DMS79 treated with DMSO at 0.1 percent for 48 hours (cell line): ENCODE measurements at places on chromosomes 3 and 15.
A peak's percentile ranks its signal among the peaks of the same experiment; 100 is the strongest.

- no peak for DNase-seq
Measured at GRCh38 chr3:65837604-65838003, 201.1 kb downstream of the MAGI1 start.

- no peak for DNase-seq
Measured at GRCh38 chr15:33262306-33262705, 48.5 kb upstream of the RYR3 start.

- no peak for DNase-seq
Measured at GRCh38 chr3:21979706-21980105, 228.7 kb upstream of the ZNF385D start.

- no peak for DNase-seq
Measured at GRCh38 chr15:31517711-31518110, 191.1 kb downstream of the KLF13 start.

DNA sequence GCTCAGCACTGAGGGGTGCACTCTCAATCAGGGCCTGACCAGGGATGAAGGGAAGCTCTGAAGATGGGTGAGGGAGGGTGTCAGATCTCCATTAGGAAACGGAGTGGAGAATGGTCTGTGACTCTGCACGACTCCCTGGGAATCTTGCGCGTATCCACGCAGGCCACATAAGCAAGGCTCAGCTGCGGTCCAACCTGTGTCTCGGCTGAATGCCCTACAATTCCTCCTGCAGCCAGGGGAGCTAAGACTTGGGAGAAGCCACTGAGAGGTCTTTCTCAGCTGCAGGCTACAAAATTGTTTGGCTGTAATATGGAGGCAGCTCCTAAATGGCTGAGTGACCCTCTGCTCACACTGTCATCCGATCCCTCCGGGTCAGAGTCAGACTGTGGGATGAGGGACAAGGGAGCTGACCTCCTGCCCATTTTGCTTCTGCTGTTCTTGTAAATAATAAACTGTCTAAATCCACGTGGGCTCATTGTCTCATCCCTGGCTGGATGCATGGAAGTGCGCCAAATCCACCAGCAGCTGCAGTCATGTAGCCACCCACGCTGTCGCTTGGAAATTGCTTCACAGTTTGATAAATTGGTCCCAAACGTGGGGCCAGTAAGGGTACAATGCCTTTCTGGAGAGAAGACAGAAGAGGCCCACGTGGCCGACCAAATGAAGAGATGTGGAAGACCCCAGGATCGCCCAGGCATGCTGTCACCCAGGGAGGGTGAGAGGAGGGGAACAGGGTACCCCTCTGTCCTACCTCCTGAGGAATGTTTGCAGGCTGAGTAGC lies 30.5 kb downstream of the ALS2CL start:
- DNase-seq: no peak

- DNase-seq: no peak
Measured at GRCh38 chr3:134690226-134690625, 39.4 kb upstream of the KY start.

DNA sequence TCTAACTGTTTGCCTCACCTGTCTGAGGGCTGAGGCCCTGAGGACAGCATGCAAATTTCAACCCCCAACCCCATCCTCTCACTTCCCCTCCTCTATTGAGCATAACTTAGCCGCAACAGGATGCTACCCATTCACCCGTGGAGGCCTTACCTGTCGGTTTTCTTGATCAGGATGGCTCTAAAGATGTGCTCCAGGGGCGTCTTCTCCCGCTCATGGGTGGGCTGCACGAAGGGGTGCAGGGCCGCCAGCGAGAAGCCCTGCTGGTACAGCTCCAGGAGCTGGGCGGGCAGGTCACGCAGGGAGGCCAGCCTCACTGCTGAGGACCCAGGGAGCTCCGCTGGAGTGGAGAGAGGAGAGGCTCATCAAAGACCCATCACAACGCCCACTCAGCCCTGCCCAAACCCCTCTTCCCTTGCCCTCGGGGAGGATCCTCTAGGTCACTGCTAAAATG lies 79.8 kb downstream of the RFTN1 start:
- no peak for DNase-seq

DNA sequence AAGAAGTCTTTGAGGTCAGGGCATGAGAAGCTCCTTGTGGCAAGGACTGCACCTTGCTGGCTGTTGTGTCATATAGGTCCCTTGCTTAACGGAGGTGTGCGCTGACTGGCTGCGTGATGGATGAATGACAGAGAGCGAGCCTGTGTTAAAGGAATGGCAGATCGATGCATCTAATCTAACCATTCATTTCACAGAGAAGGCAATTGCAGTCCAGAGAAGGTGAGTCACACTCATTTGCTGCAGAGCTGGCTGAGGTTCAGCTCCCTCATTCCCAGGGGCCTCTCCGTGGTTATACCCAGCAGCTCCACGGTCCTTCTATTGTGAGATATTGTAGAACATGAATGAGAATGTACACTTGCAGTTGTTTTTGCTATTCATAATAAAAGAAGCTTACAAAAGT lies 289.3 kb downstream of the EPHB1 start:
- peak; percentile 15 for DNase-seq

- DNase-seq: no peak
Measured at GRCh38 chr3:127987309-127987995, 64.8 kb upstream of the SEC61A1 start.

GRCh38 chr15:85762756-85763127 lies 32.0 kb downstream of the KLHL25 start:
- no peak for DNase-seq

GRCh38 chr3:124591699-124592098 lies 138.6 kb upstream of the UMPS start:
- no peak for DNase-seq

- DNase-seq: no peak
Measured at GRCh38 chr3:51930439-51930838, 11.3 kb downstream of the RRP9 start.

- DNase-seq: no peak
Measured at GRCh38 chr3:186464424-186465093, 79.6 kb downstream of the CRYGS start.

DNA sequence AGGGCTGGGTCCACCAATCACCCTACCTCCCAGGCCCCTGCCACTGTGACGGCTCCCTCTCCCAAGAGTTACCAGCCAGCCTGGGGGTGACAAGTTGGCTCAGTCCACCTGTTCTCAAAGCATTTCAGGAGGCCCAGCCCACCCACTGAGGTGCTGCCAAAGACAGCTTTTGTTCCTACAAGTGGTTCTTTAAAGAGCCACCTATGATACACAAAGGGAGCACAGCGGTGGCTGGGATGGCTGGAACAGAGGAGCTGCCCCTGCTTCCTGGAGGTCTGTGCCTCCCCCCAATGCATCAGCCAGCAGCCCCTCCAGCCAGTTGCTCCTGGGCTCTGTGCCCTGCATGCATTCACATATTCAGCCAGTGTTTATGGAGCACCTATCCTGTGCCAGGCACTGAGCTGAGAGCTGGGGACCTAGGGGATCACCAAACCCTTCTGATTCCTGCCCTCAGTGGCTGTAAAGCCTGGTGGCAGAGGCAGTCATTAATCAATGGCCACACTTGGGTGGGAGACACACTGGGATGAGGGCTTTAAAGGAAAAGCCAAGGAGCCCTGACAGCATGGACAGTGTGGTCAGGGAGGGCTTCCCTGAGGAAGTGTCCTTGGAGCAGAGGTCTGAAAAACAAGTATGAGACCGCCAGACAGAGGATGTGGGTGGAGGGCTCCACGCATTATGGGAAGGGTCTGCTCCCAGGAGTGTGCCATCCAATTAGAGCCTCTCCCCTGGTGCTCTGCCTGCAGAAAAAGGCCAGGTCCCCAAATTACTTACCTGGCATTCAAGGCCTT lies 107.1 kb upstream of the LINGO1 start:
- DNase-seq: peak; percentile 33

DNA sequence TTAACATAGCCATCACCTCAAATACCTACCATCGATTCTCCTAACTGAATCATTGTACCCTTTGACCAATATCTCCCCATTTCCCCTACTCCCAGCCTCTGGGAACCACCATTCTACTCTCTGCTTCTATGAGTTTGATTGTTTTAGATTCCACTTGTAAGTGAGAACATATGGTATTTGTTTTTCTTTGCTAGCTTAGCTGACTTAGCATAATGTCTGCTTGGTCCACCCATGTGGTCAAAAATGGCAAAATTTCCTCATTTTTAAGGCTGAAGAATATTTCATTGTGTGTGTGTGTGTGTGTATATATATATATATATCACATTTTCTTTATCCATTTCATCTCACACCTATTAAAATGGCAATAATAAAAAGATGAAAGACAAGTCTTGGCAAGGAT lies 469.3 kb downstream of the FHIT start:
- no peak for DNase-seq

DNA sequence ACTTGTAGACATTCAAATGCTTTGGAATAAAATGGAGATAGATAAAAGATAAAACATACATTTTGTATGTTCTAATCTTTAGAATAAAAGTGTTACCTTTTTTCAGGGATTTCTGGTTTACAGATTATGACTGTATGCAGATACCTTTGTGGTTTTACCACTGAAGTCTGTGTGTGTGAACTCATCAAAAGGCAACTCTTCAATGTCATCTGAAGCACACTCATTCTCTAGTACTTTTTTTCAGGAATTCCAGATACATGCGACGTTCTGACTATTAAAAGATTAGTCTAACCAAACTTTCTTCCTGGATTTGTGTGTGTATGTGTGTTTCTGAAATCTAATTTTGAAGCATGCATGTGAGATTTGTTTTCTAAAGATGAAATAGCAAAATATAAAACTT lies 188.6 kb downstream of the NLGN1 start:
- peak; percentile 49 for DNase-seq

DNA sequence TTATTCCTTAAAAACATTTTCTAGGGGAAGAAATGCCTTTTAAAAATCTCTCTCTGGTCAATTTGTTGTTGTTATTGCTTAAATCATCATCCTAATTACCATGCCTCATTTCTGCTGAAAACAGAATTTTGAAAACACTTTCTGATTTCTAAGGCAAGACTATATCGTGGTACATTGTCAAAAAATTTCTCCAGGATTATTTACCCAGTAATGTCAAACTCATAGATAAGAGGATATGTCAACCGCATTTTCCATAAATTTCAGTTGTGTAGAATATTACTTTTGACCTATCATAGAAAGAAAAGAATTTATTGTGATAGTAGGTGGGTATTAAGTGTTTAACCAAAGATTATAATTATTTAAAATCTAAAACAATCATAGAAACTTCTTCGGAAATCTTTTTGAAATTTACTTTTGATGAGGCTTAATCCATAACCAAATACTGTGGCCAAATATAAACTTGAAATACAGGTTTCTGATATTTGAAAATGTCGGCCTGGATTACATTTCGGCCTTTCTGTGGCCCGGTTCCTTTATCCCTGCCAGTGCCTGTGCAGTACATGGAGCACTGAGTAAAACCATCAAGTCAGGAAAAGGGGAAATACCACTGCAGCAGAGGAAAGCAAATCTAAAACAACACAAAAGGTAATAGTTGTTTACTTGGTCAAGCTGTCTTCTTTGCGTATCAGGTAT lies 173.4 kb downstream of the MYRIP start:
- DNase-seq: no peak

GRCh38 chr3:55721716-55722484 lies 234.8 kb upstream of the WNT5A start:
- DNase-seq: no peak

DNA sequence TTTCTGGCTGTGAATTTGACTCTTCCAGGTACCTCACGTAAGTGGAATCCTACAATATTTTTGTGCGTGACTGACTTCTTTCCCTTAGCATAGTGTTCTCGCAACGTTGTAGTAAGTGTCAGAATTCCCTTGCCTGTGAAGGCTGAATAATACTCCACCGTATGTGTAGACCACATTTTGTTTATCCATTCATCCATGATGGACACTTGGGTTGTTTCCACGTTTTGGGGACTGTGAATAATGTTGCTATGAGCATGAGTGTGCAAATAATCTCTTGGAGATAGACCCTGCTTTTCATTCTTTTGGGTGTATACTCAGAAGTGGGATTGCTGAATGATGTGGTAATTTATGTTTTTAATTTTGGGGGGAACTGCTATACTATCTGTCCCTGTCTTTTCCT lies 82.2 kb downstream of the APBA2 start:
- no peak for DNase-seq

GRCh38 chr3:197907196-197907595 lies 42.8 kb upstream of the RPL35A start:
- DNase-seq: no peak

- no peak for DNase-seq
Measured at GRCh38 chr3:102124282-102124681, 275.0 kb downstream of the NFKBIZ start.

DNA sequence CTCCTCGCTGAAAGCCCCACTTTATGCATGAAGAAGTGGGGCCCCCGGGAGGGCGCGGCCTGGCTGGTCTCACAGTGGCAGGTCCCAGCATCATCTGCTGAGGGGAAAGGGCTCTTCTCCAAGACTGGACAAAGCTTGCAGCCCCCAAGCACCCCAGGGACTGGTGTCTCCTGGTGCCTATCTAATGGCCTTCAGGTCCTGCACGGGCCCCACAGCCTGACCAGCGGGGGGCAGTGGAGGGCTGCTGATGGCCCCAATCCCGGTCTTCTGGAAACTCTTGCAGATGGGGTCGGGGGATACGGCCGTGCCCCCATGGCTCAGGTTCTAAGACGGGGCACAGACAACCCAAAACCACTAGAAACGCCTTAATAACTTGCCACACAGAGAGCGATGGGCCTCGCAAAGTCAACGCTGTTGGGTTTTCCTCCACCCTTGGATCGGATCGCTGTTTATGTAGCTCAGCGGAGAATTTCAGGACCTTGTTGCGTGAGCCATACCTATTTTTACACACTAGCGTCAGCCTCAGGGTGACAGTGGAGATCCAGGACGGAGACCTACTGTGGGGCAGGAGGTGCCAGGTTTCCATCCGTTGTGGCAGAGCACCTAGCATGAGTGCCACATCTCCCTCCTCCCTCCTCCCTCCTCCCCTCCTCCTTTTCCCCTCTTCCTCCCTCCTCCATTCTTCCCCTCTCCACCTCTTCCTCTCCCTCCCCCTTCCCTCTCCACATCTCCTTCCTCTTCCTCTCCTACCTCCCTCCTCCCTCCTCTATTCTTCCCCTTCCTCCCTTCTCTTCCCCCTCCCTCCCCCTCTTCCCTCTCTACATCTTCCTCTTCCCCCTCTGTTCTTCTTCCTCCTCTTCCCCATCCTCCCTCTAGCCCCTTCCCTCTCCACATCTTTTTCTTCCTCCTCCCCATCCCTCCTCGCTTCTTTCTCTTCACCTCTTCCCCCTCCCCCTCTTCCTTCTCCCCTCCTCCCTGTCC lies 79.3 kb upstream of the ALDH1L1 start:
- no peak for DNase-seq

- DNase-seq: no peak
Measured at GRCh38 chr15:56759450-56759845, 26.1 kb upstream of the ZNF280D start.

GRCh38 chr3:51759203-51759602 lies 19.8 kb downstream of the IQCF6 start:
- DNase-seq: no peak

DNA sequence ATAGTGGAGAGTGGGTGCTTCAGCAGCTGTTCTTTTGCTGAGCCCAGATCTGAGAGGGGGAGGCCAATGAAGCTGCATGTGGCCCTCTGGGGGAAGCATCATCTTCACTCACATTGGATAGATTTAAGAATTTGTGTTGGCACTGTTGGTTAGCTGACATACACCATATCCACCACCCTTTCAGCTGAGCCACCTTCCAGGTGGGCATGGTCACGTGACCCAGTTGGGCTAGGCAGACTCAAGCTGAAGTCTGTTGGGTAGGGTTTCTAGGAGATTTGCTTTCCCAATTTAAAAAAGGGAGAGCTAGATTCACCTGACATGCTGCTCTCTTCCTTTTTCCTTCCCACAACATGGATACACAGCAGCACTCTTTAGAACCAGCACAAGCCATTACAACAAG lies 311.0 kb downstream of the CHST2 start:
- no peak for DNase-seq
